AG04450 (cell line): ENCODE measurements at places on chromosomes 12 and 14.

DNA sequence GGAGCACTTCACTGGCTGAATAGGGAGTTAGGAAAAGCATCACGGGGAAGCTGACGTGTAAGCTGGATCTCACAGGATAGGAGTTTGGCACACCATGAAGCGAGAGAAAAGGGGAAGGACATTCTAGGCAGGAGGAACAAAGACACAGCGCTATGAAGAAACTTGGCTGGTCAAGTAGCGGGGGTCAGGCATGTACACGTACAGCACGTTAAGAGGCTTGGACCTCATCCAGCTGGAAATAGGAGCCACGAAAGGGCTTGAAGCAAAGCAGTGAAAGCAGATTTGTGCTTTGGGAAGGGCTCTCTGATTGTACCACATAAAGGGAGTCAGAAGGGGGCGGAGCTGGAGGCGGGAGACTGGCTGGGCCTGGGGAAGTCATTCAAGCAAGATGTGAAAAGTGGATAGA, 19.6 kb upstream of the GALNT8 start:
- peak; percentile 44 for DNase-seq

DNA sequence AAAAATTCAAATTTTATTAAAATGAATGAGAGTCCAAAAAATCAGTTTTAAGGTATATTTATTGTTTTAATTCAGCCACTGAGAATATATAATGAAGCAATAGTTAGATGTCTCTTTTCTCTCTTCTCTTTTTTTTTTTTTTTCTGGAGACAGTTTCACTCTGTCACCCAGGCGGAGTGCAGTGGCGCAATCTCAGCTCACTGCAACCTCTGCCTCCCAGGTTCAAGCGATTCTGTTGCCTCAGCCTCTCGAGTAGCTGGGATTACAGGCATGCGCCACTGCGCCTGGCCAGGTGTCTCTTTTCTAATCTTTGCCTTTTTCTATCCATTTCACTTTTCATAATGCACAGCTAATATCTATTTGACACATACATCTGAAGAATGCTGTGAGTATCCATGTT, 307.1 kb upstream of the RGS6 start:
- DNase-seq = no peak

- DNase-seq = no peak
These were observed 23.1 kb upstream of the DGLUCY start for GRCh38 chr14:91090743-91091142.

DNA sequence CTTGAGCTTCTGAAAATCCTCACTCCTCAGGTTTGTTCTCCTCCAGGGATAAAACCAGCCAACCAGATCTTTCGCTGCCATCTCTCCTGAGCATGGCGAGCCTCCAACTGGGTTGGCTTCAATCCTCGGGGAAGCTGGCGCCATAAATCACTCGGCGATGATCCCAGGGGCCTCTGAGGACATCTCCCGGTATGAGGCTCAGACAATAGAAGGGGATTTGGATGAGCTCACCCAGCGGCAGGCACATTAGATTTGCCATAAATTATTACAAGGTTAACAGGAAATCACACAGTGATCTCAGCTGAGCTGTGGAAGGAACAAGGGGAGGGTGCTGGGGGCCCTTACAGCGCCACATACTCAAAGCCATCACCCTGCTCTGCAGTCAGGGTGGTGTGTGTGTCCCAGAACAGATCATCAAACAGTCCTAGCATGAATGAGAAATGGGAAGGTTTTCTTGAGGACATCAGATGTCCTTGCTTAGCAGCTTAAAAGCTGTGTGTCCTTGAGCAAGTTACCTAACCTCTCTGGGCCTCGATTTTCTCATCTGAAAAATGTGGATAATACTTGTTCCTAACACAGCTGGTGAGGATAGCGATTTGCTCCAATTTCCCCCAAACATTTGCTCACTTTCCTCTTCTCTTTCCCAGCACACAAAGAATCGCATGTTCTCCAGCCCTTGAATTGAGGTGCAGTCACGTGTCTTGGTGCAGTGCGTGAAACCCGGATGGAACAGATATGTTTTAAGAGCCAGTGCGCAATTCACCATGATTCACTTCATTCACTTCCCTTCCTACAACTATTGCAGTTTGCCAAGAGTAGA, 142.8 kb downstream of the SCARB1 start:
- DNase-seq = no peak

GRCh38 chr14:60240139-60240856, 8.7 kb upstream of the PPM1A start:
- DNase-seq = no peak

- DNase-seq = no peak
These were observed 34.6 kb downstream of the CEP128 start for GRCh38 chr14:80906946-80907345.

DNA sequence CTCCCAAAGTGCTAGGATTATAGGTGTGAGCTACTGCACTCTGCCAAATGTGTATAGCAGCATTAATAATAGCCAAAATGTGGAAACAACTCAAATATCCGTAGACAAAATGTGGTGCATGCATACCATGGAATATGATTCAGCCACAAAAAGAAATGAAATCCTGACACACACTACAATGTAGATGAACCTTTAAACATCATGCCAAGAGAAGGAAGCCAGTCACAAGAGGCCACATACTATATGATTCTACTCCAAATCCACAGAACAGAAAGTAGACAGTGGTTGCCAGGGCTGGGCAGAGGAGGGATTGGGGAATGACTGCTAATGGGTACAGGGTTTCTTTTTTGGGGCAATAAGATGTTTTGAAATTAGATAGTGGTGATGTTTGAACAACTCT, 7.7 kb upstream of the TMED2 start:
- DNase-seq = no peak

DNA sequence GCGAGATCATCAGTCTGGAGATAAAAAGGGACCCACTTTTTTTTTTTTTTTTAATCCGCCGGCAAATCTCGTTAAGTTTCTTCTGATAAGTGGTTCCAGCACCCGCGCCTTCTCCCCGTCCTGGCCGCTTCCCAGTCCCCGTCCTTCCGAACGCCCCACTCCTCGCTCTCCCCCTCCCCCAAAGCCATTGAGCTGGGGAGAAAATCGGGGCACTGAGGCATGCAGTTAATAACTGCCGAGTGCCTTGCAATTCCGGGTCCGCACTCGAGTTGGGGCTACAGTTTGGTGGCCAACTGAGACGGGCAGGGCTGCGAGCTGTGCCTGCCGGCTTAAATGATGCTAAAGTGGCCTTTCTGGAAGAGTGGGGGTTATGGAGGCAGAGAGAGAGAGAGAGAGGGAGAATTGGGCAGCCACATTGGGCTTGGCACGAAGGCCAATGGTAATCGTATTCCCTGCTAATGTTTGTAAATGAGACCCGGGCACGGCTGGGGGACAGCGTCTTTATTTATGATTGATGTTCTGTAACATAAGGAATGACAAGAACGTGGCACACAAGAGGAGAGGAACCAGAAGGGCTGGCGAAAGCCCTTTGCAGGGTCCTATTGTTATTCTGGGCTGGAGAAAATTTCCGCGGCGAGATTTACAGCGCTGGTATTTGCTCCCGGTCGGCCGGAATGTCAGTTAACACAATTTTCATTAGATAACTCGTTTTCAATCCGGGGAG, 115.4 kb upstream of the MYL2 start:
- DNase-seq = no peak

GRCh38 chr12:60119327-60119726, 523.5 kb downstream of the SLC16A7 start:
- DNase-seq = no peak
